ENCODE measurements at places on chromosomes 13 and 19. TPM values are rescaled to one million over a fixed set of nuclear protein-coding genes. Genes with fewer than 3 reads are reported as not detected.

STAP2 gene
- total RNA-seq = 11.3 TPM

FARSA gene
- total RNA-seq = 72.4 TPM

TMEM38A gene
- 1.3 TPM for total RNA-seq

TINCR gene
- 0.36 TPM for total RNA-seq

SYT5 gene
- total RNA-seq = not detected

SGTA gene
- 37.6 TPM for total RNA-seq

KANK3 gene
- total RNA-seq = 8.7 TPM

CYP4F12 gene
- not detected for total RNA-seq

ZNF547 gene
- total RNA-seq = 3.9 TPM

APOC1 gene
- total RNA-seq = 0.58 TPM

ADGRE1 gene
- total RNA-seq = 1.6 TPM

DAPK3 gene
- total RNA-seq = 37.9 TPM

LGALS14 gene
- not detected for total RNA-seq

GRIK5 gene
- 0.38 TPM for total RNA-seq

ZIC5 gene
- total RNA-seq = not detected

DCAF15 gene
- 69.5 TPM for total RNA-seq

CGB2 gene
- total RNA-seq = not detected

PSG11 gene
- total RNA-seq = not detected

PTGER1 gene
- 0.53 TPM for total RNA-seq

EVI5L gene
- total RNA-seq = 10.1 TPM

LRRC63 gene
- total RNA-seq = 0.63 TPM

SERPINE3 gene
- not detected for total RNA-seq

BEST2 gene
- total RNA-seq = not detected

TMEM150B gene
- total RNA-seq = 0.29 TPM

PIBF1 gene
- 23.3 TPM for total RNA-seq

C19orf81 gene
- total RNA-seq = not detected

FPR1 gene
- not detected for total RNA-seq

COL4A2 gene
- 0.19 TPM for total RNA-seq

WDR87 gene
- not detected for total RNA-seq

ARGLU1 gene
- 142 TPM for total RNA-seq

ZNF177 gene
- 0.75 TPM for total RNA-seq

GYS1 gene
- total RNA-seq = 55.7 TPM

ZNF578 gene
- total RNA-seq = 2.5 TPM

MEF2B gene
- 4.5 TPM for total RNA-seq

ZIK1 gene
- 8.0 TPM for total RNA-seq

CRX gene
- total RNA-seq = not detected

C19orf73 gene
- 1.6 TPM for total RNA-seq

RGL3 gene
- total RNA-seq = not detected

KLK4 gene
- total RNA-seq = not detected

HS6ST3 gene
- not detected for total RNA-seq

RASAL3 gene
- total RNA-seq = 130 TPM

ALOX5AP gene
- 41.6 TPM for total RNA-seq

UBE2M gene
- total RNA-seq = 69.2 TPM

NLRP5 gene
- total RNA-seq = not detected

GADD45GIP1 gene
- total RNA-seq = 18.0 TPM

ZNF567 gene
- 11.1 TPM for total RNA-seq

ATXN8OS gene
- not detected for total RNA-seq

SNRPA gene
- total RNA-seq = 141 TPM

ZNF154 gene
- total RNA-seq = 2.3 TPM

NCR1 gene
- total RNA-seq = 0.58 TPM

A1BG gene
- total RNA-seq = 8.0 TPM

TPM4 gene
- total RNA-seq = 334 TPM

KCNN4 gene
- total RNA-seq = 28.8 TPM

LSM14A gene
- total RNA-seq = 148 TPM
